ENCODE measurements at places on chromosomes 2 and 18.

DNA sequence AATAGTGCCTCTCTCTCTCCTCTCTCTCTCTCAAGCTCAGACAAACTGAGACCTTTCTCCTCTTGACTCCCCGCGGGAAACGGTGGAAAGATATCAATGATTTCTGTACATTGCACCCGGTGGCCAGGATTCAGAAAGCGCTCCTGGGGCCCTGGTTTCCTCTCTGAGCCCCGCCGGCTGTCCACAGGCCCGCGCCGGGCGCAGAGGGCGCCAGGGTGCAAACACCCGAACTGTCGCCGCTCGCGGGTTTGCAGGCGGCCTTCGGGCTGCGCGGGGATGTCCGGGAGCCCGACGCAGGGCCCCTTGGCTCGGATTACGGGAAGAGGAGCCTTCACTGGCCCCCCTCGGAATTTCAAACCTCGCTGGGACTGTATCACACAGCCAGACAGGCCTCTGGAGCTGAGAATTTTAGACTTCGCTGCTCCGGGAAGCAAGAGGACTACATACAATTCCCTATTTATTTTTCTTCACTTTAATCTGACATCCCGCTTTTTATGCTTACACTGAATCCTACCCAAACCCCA lies 5.2 kb upstream of the EN1 start:
- DNase-seq, result no peak

DNA sequence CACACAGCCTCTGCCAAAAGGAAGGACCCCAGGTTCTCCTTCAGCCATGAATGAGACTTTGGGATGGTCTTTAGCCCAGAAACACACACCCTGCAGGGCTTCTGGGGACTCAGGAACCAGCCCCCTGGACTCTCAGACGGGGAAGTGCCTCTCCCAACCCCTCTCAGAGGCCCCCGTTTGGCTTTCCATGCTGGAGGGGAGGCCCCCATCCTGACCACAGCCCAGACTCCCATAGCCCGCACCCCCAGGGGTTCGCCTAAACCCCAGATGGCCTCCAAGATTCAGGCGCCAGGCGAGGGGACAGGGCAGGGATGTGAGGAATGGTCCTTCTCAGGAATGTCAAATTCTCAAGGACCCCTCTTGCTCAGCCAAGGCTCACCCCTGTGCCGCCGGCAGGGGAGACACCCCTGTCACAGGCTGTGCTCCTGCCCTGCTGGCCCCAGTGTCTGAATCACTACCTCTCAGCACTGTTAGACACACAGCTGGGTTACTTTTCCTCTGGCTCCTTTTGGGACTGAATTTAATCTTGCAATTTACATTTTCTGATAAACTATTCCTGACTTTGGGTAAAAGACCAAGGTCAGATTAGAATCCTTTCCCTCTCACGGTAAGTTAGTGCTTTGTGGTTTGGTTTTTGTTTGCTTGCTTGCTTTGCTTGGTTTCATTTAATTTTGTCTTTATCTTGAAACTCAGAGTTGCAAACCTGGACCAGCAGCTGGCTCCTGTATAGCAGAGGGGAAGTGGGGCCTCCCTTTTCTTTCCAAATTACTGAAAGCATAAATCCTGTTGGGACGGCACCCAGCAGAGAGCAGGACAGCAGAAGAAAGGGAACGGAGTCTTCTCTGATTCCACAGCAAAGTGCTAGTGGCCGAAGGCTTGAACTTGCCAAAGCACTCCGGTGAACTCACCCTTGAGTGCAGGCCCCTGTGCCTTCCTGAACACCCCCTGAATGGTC lies 198.9 kb upstream of the RAB6C start:
- no peak for DNase-seq

DNA sequence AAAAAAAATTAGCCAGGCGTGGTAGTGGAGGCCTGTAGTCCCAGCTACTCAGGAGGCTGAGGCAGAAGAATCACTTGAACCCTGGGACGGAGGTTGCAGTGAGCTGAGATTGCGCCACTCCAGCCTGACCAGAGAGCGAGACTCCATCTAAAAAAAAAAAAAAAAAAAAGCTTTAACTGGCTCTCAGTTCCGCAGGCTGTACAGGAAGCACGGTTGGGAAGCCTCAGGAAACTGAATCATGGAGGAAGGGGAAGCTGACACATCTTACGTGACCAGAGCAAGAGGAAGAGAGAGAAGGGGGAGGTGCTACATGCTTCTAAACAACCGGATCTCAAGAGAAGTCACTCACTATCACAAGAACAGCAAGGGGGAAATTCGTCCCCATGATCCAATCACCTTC lies 505.6 kb upstream of the SLC8A1 start:
- DNase-seq, result no peak

- peak; percentile 88 for DNase-seq
Observed at GRCh38 chr2:25228848-25229278, 60.5 kb upstream of the POMC start.

- DNase-seq, result peak; percentile 53
Observed at GRCh38 chr2:11342551-11343367, 1.7 kb downstream of the ROCK2 start.

Data from trophoblast cell (in vitro differentiated cells and primary cell).